Stimulated activated CD8-positive, alpha-beta memory T cell treated with anti-CD3 and anti-CD28 coated beads, Interleukin-2, amount 100 ng/mL, for 1 hour (primary cell): ENCODE measurements at places on chromosomes 5 and 9.

DNA sequence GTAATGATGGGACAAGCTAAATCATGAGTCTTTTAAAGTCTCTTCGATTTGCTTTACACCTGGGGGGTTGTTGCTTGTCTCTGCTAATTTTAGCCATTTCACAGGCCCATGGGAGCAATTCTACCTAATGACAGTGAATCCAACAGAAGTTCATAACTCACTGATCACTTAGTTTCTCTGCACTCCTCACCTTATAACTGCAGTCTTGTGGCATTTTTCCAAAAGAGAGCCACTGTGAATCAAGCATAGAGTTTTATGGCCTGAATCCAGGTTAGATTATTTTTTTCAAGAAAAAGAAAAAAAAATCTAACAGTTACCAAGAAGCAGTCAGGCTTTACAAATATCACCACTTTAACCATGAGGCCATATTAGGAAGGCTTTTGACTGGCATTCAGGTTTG, 1.5 kb upstream of the IL7R start:
- DNase-seq, result no peak

GRCh38 chr5:156120777-156121176, 206.2 kb upstream of the SGCD start:
- DNase-seq, result no peak

- DNase-seq, result no peak
These were observed 18.4 kb downstream of the GADD45G start for GRCh38 chr9:89622933-89623861.

DNA sequence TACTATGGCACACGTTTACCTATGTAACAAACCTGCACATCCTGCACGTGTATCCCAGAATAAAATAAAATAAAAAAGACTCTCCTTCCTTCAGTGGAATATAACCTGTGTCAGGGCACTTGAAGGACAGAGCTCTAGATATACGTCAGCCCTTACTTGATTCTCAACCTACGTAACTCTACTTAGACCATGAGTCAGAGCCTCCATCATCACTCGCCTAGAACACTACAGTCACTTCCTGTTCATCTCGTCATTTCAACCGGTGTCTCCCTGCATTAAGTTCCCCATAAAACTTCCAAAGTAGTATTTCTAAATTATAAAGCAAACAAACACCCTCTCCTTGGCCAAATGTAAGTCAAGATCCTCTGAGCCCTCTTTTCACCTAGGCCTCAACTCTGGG, 243.5 kb upstream of the CCNG1 start:
- DNase-seq, result no peak

- DNase-seq, result no peak
These were observed 595.6 kb downstream of the CAAP1 start for GRCh38 chr9:26296910-26297572.

DNA sequence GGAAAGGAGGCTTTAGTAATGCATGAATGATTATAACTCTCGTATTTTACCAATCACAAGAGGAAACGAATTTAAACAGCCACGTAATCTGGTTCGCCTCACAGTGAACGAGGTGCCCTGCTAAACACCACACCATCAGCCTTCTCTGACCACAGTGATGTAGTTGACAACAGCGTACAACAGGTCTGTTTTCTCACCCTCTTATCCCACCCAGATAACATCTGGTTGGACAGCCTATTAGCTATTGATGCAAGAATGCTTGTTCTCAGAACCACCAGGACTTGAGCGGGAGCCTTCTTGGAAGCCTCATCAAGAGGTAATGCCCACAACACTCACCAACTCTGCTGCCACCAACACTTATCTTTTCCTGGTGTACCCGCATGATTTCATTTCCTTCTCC, 23.3 kb downstream of the SLC1A3 start:
- DNase-seq, result no peak

DNA sequence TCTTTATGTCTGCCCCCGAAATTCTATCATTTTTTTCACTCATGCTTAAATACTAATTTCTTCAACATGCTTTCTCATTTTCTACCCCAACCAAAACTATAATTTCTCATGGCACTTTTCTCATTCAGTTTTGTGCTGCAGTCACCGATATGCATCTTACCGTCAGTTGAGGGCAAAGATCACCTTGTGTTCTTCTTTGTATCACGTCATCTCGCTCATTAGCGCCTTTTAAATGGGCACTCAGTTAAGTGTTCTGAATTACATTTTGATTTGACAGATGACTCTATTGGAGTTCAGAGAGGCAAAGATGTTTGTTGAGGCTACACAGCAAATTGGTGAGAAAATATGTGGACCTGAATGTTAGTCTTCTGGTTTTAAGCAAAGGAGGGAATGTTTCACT, 211.7 kb upstream of the GLRA1 start:
- DNase-seq, result no peak

DNA sequence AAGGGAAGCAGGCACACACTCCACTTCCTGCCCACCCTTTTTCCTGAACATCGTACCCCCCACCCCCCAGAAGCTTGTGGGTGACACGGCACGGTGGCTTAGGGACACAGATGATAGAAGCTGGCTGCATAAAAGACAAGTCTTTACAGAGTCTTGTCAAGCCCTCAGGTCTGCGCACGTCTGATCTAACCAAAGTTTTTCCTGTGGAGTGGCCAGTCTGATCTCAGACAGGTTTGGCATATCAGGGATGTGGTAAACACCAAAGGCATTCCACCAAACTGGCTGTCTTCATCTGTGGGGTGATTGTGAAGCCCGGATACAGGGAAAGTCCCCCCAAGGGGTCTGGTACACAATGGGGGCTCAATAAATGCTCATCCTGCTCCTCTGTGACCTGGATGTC, 50.0 kb downstream of the CRB2 start:
- DNase-seq, result no peak

DNA sequence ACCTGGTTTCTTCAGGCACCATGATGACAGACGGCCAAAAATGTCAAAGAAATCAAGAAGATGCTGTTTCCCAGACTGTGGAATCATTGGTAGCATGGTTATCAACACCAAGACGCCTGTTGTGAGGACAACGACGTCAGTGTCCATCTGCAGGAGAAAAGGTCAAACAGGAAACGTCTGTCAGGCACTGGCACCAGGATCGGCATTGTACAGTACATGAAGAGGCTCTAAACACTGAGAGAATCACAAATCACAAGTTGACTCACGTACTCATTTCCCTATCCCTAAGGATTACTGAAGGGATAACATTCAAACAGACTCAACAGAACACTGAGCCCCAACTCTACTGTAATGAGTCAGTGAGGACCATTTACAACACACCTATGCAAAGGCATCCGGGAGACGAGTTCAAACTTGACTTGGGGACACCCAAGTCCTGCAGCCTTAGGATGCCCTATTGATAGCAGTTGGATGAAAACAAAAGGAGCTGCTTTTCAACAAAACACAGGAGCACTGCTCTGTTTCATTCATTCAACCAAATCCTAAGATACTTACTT, 21.0 kb downstream of the TSC1 start:
- DNase-seq, result no peak

DNA sequence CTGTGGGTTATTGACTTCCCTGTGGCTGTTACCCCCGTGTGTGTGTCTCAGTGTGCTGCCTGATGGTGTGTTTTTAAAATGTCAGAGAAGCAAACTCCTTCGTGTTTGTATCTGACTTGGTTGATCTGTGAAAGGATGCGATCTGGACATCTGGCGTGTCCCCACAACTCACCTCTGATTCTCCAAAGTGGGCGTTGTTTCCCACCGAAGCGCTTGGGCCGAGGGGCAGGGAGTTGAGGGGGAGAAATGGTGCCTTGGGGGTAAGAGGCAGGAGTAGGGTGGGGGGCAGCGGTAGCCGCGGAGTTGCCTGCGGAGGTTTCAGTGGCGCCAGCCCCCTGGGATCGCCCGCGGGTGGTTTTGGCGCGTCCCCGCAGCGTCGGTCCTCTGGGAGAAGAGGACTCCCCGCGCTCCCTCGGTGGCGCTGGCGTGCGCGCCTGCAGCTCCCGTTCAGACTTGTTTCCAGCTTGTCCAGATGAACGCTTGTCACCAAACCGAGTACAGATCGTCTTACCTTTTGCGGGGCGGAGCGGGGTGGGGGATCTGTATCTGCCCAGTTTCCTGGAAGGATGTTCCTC, 1.1 kb downstream of the MAST4 start:
- no peak for DNase-seq

DNA sequence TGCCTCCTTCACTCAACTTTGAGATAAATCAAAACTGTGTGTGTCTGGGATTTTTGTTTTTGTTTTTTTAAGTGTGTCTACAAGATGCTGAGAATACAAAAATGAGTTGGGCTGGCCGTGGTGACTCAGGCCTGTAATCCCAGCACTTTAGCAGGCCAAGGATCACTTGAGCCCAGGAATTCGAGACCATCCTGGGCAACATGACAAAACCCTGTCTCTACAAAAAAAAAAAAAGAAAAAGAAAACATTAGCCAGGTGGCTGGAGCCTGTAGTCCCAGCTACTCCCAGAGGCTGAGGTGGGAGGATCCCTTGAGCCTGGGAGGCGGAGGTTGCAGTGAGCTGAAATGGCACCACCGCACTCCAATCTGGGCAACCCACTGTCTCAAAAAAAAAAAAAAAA, 21.0 kb downstream of the HNRNPK start:
- no peak for DNase-seq
